Fibroblast of upper back skin (primary cell): ENCODE measurements at places on chromosomes 13 and 19.

DNA sequence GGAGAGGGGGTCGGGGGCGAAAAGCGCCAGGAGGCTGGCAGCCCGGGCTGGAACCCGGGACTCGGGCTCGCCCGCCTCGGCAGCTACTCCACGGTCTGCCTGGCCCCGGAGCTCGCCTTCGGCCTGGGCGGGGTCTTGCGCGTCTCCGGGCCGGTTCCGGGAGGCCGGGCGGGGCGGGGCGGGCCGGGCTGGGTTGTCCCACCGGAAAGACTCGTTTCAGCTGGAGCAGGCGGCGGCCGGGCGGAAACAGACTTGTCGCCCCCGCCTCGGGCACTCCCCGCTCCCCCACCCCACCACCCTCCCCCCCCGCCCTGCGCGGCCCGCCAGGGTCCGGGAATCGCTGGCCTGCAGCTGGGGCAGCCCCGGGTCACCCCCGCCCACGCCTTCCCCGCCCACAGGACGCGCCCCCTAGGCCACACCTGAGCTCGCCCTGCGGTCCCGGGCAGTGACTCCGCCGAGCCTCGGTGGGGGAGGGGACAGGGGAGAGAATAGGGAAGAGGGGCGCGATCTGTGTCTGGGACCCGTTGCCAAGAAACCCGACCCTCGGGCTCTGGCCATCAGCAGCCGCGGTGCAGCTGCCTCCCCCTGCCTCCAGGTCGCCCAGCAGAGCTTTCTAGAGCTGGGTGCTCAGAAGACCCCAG, 109.4 kb downstream of the KCTD15 start:
- DNase-seq = no peak

GRCh38 chr13:111289251-111289650, 31.2 kb upstream of the TEX29 start:
- DNase-seq = no peak

DNA sequence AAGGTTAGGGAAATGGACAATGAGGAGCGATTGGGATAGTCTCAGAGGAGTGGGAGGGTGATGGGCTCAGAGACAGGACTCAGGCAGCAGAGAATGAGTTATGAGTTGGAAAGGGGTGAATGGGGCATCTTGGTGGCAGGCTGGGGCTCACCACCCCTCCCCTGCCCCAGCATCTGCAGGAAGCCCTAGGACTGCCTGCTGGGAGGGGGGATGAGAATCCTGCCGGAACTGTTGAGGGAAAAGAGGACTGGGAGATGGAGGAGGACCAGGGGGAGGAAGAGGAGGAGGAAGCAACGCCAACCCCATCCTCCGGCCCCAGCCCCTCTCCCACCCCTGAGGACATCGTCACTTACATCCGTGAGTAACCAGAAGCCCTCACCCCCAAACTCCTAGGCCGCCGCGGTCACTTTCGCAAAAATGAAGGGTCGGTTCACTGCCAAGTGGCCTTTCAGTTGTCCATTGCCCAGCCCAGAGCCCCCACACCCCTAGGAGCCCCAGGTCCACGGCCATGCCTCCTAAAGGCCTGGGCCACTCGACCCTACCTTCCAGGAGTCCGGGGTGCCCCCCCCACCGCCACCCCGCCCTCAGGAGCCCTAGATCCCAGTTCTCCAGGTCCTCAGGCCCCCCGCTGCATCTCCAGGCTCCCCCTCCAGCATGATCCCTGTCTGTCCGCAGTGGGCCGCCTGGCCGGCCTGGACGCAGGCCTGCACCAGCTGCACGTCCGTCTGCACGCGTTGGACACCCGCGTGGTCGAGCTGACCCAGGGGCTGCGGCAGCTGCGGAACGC, 764 bp downstream of the CLEC11A start:
- DNase-seq = peak; percentile 20

GRCh38 chr19:8021374-8021773, 15.9 kb upstream of the ELAVL1 start:
- no peak for DNase-seq

GRCh38 chr19:37997911-37998344, 90.9 kb downstream of the SIPA1L3 start:
- peak; percentile 93 for DNase-seq

DNA sequence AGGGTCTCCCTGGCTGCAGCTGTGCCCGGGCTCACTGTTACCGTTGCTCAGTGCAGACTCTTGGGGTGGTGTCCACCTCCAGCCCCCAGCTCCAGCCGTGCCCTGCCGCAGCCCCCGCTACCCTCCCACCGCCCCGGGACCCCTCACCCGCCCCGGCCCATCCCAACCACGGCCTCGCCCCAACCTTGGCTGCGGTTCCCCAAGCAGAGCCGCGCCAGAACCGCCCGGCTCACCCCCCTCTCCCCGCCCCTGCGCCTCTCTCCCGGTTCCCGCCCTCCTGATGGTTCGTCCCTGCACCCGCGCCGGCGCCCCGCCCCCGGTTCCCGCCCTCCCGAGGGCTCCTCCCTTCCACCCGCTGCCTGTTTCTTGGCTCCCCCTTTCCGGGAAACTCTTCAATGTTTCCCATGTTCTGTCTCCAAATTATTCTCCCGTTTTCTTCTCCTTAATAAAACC, 40.3 kb downstream of the ANKRD10 start:
- DNase-seq = peak; percentile 65

DNA sequence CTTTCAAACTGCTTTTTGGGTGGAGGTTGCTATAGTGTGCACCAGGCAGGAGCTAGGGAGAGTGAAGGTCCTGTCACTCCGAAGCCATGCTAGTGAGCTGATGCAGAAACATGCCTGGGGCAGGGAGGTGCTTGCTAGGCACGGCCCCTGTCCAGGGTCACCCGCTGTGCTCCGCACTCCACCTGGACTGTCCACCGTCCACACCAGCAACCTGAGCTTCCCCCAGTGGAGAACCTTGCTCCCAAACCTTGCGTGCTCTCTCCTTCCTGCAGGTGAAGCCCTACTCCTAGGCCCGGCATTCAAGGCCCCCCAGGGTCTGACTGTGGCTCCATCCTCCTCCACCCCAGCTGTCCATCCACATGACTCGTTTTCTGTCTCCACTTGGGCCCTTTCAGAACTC, 12.3 kb downstream of the SLC15A1 start:
- DNase-seq = no peak

DNA sequence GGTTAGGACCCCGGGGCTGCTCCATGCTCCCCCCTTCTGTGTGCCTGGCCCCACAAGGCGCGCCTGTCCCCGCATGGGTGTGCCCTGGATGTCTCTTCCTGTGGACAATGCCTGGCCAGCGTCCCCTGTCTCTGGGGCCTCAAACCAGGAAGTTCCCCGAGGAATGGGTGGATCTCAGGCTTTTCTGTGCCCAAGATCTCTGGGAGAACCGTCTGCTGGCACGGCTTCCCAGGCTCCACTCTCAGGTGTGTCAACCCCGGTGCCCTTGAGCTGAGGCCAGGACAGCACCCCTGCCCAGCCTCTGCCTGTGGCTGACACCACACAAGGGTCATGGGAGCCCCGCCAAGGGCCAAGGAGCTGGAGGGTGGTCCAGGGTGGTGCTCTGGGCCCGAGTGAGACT, 15.7 kb downstream of the ZNF444 start:
- DNase-seq = no peak

GRCh38 chr13:103184413-103184812, 118.2 kb upstream of the SLC10A2 start:
- DNase-seq = no peak

DNA sequence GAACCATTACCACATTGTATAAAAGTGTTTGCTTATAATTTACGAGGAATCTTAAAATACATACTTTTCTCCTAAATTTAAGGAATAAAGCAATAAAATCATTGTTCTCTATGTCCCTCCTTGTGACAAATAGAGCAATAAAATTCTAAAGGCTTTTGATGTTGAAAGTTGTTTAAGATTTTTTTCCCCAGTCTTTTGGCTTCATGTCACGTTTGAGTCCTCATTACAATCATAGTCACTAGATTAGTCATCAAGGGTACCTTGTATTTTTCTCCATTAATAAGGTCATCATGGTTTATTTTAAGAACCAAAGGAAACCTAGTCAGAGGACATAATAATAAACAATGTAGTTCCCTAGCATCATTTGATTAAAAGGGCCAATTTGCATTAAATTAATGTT, 3.2 kb downstream of the WBP4 start:
- DNase-seq = peak; percentile 77

- no peak for DNase-seq
These were observed 971 bp upstream of the ANKRD10 start for GRCh38 chr13:110915874-110916206.

DNA sequence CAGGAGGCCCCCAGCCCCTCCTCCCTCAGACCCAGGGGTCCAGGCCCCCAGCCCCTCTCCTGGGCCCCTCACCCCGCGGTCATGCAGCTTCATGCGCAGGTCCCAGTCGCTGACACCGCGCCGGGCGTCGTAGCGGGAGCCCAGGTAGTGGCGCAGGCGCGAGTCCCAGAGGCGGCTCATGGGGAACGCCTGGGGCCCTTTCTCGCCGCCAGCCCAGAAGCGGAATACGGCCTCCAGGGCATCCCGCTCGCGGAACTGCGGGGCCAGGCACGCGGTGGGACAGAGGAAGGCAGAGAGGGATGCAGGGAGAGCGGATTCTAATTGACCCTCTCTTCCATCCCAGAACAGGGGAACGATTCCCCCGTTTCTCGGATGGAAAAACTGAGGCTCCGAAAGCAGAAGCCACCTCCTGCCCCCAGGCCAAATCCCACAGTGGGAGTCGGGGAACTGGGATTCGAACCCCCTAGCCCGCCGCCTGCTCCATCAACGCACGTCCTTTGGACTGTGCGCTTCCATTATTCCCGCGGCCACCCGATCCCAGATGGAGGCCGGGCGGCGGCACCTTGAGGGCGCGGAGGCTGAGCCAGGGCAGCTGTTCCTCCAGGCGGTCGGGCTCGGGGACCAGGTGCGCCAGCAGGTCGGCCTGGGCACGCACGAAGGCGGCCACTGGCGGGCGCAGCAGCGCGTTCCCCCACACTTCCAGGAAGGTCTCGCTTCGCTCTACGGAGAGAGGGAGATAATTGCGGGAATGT, 4.2 kb upstream of the TNNI3 start:
- no peak for DNase-seq

GRCh38 chr13:99386495-99386894, 79.3 kb upstream of the GPR183 start:
- DNase-seq = no peak

DNA sequence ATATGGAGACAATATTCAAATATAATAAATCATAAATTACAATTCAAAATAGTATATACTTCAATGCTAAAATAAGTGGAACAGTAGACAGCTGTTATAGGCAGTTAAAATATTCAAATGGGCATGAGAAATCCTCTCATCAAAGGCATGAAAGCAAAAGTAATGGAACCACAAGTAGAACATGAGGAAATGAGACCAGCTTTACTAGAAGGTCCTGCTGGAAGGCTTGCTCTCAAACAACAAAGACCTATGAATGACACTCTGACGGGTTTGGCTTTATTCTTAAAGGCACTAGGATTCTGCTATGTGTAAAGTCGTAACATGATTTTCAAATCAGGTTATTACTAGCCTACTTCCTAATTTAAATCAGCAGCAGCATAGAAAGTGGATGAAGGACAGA, 148.1 kb downstream of the VWA8 start:
- DNase-seq = no peak
